Type B pancreatic cell (in vitro differentiated cells): ENCODE measurements at places on chromosomes 5 and 9. TPM values are rescaled to one million over a fixed set of nuclear protein-coding genes. Genes with fewer than 3 reads are reported as not detected.

Gene MEIKIN
- total RNA-seq, result not detected in 2 replicates

Gene GRIN1
- total RNA-seq, result 0.29 and 0.94 TPM in 2 replicates

Gene GCNT1
- 23.8 and 50.3 TPM in 2 replicates for total RNA-seq

Gene BTNL9
- total RNA-seq, result 0.19 and 0.39 TPM in 2 replicates

DNA sequence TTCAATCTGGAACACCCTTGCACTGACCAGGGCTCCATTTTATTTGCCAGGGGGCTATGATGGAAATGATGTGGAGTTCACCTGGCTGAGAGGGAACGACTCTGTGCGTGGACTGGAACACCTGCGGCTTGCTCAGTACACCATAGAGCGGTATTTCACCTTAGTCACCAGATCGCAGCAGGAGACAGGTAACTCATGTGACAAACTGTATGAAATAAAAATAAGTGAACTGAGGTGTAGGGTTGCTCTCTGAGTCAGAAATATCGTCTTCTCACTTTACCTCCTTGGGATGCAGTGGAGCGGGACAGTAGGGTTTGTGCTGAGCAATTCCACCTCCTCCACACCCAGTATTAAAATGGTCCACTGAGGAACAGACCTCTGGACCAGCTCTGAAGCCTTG is 22.1 kb downstream of the GABRP start:
- DNase-seq, result no peak

GRCh38 chr5:93034621-93035590 is 546.1 kb downstream of the NR2F1-AS1 start:
- DNase-seq, result no peak

DNA sequence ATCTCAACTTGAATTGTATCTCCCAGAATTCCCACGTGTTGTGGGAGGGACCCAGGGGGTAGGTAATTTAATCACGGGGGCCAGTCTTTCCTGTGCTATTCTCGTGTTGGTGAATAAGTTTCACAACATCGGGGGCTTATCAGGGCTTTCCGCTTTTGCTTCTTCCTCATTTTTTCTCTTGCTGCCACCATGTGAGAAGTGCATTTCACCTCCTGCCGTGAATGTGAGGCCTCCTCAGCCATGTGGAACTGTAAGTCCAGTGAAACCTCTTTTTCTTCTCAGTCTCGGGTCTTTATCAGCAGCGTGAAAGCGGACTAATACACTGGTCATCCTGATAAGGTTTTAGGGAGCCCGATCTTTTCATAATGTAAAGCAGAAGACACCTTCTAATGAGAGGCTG is 687.0 kb upstream of the FTMT start:
- no peak for DNase-seq

DNA sequence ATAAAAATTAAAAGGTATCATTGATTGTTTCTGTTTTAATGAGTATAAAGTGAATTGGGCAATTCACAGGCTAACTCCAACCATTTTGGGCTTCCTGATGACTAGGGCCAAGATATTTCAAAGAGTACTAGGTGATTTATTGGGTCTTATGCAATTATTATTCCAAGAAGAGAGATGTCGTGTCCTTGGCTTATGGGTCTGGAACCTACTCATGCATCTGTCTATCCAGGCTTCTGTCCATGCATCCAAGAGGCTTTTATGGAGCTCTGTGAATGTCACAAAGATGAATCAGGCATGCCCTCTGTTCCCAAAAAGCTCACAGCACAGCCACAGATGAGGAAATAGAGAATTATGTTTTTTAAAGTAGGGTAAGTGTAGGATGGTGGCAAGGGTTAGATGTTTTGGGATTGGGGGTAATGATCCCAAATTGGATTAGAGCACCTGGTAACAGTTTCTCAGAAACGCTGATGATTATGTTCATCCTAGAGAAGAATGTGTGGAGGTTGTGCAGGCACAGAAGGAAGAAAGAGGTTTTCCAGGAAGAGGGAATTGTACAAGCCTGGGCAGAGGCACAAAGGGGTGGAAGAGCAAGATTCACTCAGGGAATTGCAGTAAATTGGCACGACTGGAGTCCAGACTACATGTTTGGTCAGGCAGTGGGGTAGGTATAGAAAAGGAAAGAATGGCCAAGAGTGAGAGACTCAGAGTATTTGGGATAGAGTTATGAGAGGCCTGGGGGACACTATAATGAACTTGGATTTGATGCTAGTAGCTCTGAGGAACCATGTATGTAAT is 83.0 kb upstream of the TNC start:
- DNase-seq, result no peak

GRCh38 chr9:127444921-127445850 is 6.0 kb downstream of the RPL12 start:
- DNase-seq, result no peak

GRCh38 chr5:171483551-171484135 is 64.2 kb downstream of the FGF18 start:
- DNase-seq, result no peak

GRCh38 chr9:134491856-134492255 is 149.7 kb upstream of the COL5A1 start:
- no peak for DNase-seq

- DNase-seq, result no peak
Observed at GRCh38 chr5:135481387-135481786, 29.2 kb upstream of the TIFAB start.

- DNase-seq, result no peak
Observed at GRCh38 chr5:32651638-32652037, 59.5 kb upstream of the NPR3 start.

DNA sequence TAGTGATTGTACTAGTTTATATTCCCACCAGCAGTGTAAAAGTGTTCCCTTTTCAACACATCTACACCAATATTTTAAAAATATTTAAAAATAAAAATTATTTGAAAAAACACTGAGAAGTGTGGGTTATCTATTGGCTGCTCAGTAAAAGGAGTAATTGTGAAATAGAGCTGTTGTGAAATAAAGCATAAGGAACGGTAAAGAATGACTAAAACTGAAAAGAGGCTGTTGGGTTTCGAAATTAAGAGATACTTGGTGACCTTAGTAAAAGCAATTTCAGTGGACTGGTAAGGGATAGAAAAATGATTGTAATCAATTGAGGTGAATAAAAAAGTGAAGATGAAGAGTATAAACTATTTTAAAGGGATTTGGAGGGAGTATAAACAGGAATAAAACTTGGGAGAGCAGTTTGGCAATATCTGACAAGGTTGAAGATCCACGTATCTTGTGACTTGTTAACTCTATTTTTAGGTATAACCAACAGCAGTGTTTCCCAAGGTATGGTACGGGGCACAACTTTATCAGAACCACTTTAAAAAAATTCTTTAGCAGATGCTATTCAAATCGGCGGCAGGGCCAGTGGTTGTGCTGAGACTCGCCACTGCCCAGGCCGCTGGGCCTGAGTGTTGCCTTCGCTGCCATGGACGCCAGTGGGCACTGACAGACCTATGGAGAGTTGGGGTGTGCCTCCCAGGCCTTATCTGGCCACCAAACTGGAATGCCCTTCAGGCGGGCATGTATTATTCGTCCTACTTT is 63.3 kb downstream of the TMEM38B start:
- no peak for DNase-seq

GRCh38 chr9:37602817-37603216 is 10.4 kb upstream of the TOMM5 start:
- DNase-seq, result no peak

GRCh38 chr9:69155341-69156030 is 18.6 kb upstream of the TJP2 start:
- DNase-seq, result peak; percentile 27

GRCh38 chr5:83095957-83096539 is 18.7 kb downstream of the XRCC4 start:
- no peak for DNase-seq

- DNase-seq, result no peak
Observed at GRCh38 chr5:72605632-72606031, 98.4 kb upstream of the ZNF366 start.

GRCh38 chr5:169746147-169746694 is 109.1 kb downstream of the DOCK2 start:
- no peak for DNase-seq

- no peak for DNase-seq
Observed at GRCh38 chr5:160638161-160638742, 213.8 kb downstream of the ATP10B start.

DNA sequence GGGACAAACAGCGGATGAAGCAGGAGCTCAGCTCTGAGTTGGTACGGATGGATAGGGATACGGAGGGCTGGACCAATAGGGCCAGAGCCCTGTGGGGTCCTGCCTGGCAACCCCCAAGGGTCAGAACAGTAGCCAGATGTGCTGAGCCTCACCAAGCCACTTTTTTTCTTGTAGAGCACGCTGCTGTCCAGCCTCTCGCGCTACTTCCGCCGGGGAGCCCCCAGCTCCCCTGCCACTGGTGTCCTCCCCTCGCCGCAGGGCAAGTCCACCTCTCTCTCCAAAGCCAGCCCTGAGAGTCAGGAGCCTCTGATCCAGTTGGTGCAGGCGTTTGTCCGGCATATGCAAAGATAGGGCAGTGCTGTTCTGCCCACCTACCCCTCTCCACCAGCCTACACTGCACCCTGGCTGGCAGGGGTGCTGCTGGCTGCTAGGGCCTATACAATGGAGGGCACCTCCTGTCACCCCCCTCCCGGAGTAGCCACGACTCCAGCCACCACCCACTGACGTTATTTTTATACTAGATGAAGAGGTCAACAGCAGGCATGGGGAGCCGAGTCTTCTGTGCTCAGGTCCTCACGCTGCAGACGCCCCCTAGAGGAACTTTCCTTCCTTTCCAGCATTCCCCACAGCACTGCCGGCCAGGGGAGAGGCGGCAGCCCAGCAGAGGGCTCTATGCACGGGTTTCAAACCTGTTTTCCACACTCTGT is 21.6 kb downstream of the SH3GLB2 start:
- DNase-seq, result peak; percentile 79
